ENCODE measurements at places on chromosomes 5 and 9.

- DNase-seq: no peak
Measured at GRCh38 chr5:174799121-174799520, 74.7 kb downstream of the MSX2 start.

GRCh38 chr9:14529054-14529453 is 164.2 kb downstream of the ZDHHC21 start:
- no peak for DNase-seq

DNA sequence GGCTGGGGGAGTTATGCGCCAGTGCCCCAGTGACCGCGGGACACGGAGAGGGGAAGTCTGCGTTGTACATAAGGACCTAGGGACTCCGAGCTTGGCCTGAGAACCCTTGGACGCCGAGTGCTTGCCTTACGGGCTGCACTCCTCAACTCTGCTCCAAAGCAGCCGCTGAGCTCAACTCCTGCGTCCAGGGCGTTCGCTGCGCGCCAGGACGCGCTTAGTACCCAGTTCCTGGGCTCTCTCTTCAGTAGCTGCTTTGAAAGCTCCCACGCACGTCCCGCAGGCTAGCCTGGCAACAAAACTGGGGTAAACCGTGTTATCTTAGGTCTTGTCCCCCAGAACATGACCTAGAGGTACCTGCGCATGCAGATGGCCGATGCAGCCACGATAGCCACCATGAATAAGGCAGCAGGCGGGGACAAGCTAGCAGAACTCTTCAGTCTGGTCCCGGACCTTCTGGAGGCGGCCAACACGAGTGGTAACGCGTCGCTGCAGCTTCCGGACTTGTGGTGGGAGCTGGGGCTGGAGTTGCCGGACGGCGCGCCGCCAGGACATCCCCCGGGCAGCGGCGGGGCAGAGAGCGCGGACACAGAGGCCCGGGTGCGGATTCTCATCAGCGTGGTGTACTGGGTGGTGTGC is at the start of gene RXFP3:
TSS of gene RXFP3 (plus strand) at position 6 of the 636 bp plus-strand sequence. CDS start at position 361, 355 bp downstream.
- DNase-seq: no peak

DNA sequence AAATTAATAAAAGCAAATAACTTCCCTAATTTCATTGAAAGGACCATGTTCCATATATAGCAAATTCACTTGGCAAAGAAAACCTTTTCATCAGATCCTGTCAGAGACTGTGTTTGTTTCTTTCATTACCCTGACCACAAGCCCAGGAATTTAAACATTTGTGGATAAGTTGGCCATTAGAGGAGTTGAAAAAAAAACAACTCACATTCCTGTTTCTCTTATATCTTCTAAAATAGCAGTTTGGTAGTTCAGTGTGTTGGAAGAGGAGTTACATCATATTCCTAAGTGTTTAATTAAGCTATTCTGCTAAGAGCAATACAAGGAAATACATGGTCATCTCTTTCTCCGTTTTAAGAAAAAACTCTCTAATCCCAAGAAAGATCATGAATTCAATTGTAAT is 505.6 kb downstream of the TLE1 start:
- DNase-seq: no peak

DNA sequence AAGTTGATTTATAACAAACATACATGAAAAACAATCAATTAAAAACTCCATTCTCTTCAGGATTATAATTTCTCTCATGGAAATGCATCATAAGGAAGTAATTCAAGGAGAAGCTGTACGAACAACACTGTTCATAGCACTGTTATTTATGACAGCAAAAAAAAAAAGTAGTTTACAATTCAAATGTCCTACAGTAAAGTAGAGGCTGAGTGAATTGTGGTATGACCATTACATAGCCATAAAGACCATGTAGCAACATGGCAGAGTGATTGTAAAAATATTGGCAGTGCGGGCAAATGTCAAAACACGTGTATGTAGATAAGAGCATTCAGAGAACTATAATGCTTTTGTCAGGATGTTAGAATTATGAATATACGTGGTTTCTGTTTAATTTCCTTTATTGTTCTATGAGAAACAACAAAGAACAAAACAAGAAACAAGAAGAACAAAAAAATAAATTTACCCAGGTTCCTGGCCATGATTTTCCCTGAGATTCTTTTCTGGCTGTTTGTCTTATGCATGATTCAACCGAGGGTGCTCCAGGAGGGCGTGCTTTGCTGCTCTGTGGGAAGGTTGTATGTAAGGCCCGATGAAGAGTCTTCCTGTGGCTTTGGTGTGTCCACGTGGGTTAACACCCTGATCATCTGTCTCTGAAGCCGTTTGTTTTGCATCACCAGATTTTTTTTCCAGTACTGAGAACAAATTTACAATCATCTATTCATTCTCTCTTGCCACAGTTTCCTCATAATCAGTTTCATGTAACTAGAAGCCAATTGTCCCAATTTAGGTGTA is 28.8 kb downstream of the GCNT4 start:
- DNase-seq: no peak

- DNase-seq: no peak
Measured at GRCh38 chr5:180799902-180800801, 2.5 kb downstream of the MGAT1 start.

- DNase-seq: no peak
Measured at GRCh38 chr5:86038566-86038965, 579.2 kb upstream of the COX7C start.

DNA sequence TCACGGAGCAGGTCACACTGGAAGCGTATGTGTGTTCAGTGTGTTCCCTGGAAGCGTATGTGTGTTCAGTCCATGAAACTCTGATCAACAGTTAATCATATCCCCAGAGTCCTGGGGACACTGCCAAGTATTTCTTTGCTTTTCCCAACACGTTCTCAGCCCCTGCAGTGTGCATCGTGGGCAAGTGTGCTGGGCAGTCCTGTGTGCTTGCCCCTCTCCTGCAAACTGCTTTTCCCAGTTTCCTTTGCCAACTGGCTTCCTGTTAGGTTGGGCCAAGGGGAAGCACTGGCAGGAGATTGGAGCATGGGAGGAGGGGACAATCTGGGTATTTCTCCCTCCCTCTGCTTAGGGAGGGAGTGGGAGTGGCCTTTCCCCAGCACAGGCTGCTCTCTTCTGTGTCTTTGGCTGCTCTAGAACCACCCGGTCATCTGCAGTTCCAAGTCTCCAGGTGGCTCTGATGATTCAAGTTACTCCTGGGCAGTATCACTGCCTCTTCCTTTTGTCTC is 36.8 kb upstream of the NEK6 start:
- no peak for DNase-seq

GRCh38 chr5:133753856-133754255 is 141.5 kb upstream of the FSTL4 start:
- DNase-seq: no peak

- DNase-seq: no peak
Measured at GRCh38 chr5:80987078-80987766, 27.1 kb downstream of the RASGRF2 start.

DNA sequence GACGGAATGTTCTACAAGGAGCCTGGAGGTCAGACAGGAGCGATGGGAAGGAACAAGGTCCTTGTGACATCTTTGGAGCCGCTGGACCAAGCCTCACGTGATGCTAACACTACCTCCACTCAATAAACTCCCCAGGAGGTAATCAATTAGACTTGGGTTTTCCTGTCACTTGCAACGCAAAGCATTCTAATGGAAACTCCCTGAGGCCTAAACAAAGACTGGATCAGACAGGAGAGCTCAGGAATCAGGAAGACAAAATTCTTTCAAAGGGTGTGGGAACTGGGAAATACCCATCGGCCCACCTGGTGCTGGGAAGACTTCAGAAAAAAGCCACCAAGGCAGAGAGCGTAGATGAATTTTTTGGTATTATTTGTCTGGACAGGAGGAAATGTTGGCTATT is 22.3 kb upstream of the UNC5A start:
- DNase-seq: no peak

- no peak for DNase-seq
Measured at GRCh38 chr9:18189871-18190670, 283.9 kb upstream of the ADAMTSL1 start.

GRCh38 chr5:31701642-31702299 is 62.8 kb downstream of the PDZD2 start:
- no peak for DNase-seq

GRCh38 chr9:72718503-72718902 is 197.1 kb downstream of the TMC1 start:
- no peak for DNase-seq

DNA sequence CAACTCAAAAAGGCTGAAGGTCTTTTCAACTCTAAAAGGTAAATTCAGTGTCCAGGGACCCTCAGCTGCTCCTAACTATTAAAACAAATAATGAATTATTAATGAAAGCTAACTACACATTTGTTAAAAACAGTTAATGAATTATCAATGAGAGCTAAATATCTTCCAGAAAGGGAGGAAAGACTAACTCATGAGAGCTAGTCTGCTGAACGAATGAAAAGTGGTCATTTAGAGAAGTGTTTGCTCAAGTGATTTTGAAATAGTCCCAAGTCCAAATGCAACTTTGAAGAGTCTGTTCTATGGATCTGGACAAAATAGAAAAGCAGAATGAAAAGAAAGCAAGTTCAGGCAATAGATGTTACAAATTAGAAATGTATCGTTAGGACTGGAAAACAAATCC is 133.9 kb upstream of the SPEF2 start:
- no peak for DNase-seq

DNA sequence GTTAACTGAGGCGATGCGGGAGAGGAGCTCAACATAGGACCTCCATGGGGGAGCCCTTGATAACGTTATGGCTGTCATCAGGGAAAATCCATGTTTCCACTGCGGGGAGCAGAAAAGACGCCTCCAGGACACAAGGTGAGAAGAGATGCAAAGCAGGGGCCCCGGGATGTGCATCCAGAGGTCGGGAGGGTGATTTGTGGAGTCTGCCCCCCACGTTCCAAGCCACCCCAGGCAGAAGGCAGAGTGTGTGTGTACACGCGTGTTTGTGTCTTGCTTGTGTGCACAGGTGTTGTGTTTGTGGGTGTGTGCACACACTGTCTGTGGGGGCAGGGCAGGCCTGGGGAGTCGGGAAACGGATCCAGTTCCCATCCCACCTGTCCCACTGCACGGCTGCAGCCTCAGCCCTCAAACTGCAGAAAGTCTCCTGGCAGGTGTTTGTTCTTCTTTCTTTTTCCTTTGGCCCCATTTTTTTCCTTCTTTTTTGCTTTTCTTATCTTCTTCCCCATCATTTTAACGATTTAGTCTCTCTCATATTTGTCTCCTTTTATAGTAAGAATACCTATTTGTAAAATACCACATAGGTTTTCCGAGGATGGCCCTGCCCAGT is 17.4 kb upstream of the PLEKHG4B start:
- no peak for DNase-seq

GRCh38 chr9:137084526-137084925 is 2.3 kb upstream of the MAN1B1 start:
- DNase-seq: no peak

DNA sequence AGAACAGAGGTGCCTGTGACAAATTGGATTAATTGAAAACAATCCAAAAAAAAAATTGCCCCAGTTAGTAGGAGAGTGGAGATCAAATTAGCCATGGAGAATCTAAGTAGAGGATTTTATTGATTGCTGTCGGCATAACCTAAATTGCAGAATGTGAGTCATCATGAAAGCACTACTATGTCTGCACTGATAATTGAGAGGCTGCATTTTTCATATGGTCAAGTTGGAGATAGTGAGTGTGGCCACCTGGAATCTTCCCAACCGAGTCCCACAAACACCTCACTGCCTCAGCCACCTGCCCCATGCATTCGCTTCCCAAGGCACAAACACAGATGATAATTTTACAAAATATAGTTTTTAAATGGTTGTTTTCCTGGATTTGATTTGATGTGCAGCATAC is 123.7 kb downstream of the NTRK2 start:
- no peak for DNase-seq

- no peak for DNase-seq
Measured at GRCh38 chr5:50717651-50718050, 51.2 kb downstream of the PARP8 start.

DNA sequence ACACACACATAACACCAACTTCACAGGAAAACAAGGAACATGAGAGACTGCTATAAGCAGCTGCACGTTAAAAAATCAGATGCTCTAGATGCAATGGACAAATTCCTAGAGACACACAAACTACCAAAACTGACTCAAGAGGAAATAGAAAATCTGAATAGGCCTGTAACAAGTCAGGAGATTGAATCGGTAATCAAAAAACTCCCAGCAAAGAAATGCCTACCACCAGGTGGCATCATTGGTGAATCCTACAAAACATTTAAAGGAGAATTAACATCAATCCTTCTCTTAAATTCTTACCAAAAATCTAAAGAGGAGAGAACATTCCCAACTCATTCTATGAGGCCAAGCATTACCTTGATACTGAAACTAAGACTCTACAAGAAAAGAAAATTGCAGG is 54.9 kb downstream of the NDST1 start:
- no peak for DNase-seq

- no peak for DNase-seq
Measured at GRCh38 chr5:113562828-113563400, 49.4 kb downstream of the YTHDC2 start.

DNA sequence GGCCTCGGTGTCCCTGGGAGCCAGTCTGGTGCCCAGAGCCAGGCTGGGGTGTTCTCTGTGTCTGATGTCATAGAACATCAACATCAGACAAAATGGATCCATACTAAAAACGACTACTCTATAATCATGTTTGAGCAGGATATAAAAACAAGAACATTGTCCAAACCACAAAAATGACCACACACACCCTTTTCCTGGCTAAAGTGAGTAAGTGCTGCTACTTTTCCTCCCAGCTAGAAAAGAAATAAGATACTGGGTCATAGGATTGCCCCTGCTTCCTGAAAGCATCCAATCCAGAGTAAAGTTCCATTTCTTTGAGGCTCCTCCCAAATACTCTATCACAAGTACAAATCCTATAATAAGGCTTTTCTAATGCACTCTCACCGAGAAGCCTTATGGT is 19.7 kb upstream of the TRAF1 start:
- no peak for DNase-seq

DNA sequence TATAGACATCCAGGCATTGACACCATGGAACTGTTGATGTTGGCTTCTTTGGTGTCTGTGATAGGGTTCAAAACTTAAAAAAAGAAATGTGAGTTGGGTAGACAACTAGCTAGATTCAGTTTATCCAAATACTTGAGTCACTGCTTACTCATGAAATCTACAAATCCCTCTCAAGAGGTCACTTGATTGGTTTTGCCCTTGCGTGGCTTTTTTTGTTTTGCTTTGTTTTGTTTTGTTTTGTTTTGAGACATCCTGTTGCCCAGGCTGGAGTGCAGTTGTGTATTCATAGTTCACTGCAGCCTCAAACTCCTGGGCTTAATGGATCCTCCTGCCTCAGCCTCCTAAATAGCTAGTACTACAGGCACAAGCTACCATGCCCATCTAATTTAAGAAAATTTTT is 10.5 kb upstream of the ENTREP1 start:
- no peak for DNase-seq

DNA sequence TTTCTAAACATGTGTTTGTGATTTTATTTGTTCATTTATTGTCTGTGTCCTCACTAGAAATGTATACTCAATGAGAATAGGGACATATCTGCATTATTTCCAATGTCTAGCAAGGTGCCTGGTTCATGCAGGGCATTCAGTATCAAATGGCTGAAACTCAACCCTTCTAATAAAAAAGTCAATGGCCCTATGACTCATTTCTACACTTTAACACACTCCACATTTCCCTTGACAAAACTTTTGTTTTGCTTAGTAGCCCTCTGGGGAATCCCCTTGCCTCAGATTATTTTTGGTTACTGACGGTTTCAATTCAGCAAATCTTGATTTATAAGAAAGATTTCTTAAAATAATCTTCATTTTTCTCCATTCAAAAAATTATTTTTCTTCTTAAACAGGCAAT is 206.0 kb upstream of the DMRTA1 start:
- DNase-seq: no peak
